ENCODE measurements at places on chromosomes 11 and 22. TPM values are rescaled to one million over a fixed set of nuclear protein-coding genes. Genes with fewer than 3 reads are reported as not detected.

The KDELR3 gene
- total RNA-seq: 16.8 TPM

DNA sequence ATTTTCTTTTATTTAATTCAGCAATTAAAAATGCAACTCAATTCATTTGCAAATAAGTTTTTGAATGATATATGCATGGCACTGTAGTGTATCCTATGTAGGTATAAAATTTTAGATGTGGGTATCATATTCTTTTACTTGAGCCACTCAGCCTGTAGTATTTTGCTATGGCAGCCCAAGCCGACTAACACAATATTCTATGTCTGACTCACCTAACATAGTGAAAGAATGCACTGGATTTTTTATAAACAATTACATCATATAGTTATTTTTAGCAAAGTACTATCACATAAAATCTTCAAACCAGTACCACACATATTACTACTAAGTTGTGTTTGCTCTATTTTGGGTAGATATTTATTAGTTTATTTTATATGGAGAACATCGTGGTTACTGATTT is 21.9 kb upstream of the GRIA4 start:
- no peak for DNase-seq

DNA sequence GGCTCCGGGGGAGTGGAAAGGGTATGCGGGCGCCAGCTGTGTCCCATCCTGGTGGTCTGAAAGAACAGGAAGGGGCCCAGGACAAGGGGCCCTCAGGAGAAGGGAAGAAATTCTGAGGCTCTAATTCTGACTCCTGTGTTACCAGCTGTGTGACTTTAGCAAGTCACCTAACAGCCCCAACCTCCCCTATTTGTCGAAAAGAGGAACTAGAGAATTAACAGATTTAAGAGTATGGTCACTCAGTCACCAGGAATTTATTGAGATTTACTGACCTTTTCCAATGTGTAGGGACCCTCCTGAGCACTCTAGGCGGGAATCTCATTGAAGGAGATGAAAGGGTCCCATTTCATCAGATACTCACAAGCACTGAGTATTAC is 14.6 kb downstream of the RPS6KA4 start:
- DNase-seq: no peak

DNA sequence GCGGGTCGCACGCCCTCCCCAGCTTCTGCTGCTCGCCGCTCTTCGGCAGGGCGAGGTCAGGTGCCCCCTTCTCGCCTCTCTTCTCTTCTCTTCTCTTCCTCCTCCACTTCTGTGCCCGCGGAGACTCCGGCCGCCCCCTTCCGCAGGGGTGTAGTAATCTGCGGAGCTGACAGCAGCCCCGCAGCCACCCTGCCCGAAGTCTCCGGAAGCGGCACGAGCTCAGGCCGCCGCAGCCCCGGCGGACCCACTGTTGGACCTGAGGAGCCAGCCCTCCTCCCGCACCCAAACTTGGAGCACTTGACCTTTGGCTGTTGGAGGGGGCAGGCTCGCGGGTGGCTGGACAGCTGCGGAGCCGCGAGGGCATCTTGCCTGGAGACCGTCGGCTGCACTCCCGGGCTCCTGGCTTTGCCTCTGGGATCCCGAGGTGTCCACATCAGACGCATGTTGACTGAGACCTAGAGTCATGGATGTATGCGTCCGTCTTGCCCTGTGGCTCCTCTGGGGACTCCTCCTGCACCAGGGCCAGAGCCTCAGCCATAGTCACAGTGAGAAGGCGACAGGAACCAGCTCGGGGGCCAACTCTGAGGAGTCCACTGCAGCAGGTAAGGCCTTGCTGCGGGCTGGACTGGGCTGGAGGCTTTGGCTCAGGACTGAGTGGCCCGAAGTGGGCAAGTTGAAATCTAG is 486 bp downstream of the STIM1 start:
- no peak for DNase-seq

GRCh38 chr11:66061268-66061667 is 8.8 kb upstream of the PACS1 start:
- DNase-seq: no peak

- no peak for DNase-seq
Measured at GRCh38 chr11:70174547-70175235, 28.4 kb upstream of the FADD start.

DNA sequence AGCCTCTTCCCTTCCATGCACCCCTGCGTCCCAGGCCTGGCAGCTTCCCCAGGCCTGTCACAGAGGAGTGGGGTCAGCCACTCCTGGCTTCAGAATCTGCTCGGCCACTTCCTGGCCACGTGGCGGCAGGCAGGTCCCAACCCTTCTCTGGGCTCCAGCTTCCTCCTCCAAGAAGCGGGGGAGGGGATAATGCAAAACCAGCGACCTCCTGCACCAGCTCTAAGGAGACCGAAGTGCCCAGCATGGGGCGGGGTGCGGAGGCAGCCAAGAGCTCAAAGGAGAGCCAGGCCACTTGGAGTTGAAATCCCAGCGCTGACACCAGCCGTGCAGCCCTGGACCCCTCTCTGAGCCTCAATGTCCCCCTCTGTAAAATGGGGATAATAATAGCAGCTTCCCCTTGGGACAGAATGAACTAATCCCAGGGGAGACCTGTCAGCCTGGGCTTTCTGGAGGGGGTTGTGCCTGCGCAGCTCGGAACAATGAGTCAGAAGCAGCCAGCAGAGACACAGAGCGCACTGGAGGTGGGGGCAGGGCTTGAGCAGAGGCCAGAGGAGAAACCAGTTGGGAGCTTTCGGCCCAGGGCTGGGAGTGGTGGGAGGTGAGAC is 22.8 kb upstream of the PICK1 start:
- DNase-seq: peak; percentile 57

The SLC1A2 gene
- 0.54 TPM for total RNA-seq

GRCh38 chr22:22376352-22376706 is 131.7 kb downstream of the VPREB1 start:
- DNase-seq: no peak

DNA sequence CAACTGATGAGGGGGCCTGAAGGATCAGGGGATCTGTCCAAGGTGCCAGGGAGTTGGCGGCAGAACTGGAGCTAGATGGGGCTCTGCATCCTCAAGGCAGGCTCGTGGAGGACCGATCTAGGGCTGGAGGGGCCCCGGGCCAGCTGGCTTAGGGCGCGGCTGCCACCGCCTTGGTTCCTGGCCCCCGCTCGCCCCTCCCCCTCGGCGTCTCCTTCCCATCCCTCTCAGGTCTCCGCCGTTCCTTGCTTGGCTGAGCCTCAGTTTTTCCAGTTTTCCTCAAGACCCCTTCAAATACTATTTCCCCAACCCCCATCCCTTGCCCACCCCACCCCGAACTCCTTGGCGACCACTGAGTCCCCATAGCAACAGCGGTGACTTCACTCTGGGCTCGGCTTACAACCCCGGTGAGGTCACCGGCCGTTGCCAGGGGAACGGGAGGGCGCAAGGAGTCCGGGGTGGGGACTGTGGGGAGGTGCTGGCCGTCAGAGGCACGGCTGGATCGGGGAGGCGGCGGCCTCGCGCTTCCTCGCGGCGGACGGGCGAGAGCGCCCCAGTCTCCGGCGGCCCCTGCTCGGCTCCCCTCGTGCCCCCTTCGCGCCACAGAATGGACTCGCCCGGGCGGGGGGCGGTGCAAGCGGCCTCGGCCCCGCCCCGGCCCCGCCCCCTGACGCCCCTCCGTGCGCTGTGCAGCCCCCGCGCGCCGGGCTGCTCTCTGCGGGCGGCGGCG is 7.5 kb downstream of the FREY1 start:
- peak; percentile 64 for DNase-seq

The COPB1 gene
- 88.8 TPM for total RNA-seq

DNA sequence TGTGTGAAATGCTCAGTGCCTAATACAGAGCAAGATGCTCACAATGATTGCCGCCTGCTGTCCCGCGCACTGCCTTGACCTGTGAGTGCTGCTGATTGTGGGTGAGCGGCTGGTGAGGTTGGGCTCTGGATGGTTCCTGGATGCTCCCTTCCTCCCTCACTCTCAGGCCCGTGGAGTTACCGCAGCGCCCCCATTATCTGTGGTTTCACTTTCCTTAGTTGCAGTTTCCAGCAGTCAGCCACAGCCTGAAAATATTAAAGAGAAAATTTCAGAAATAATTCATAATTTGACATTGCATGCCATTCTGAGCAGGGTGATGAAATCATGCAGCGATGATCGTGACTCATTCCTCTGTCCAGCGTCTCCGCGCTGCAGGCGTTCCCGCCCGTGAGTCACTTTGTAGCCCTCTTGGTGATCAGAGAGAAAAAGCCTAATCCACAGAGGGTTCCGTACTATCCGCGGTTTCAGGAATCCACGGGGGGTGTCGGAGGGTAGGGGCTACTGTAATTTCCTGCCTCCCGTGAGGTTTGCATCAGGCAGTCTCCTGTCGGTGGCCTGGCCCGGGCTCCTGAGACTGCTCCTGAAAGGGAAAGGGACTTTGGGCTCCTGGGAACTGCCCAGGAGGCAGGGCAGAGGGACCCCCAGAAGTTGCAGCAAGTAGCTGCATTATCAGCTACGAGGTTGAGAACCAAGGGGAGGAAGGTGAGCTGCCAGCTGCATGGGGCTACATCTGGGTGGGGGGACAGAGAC is 10.6 kb downstream of the RPL3 start:
- DNase-seq: no peak

DNA sequence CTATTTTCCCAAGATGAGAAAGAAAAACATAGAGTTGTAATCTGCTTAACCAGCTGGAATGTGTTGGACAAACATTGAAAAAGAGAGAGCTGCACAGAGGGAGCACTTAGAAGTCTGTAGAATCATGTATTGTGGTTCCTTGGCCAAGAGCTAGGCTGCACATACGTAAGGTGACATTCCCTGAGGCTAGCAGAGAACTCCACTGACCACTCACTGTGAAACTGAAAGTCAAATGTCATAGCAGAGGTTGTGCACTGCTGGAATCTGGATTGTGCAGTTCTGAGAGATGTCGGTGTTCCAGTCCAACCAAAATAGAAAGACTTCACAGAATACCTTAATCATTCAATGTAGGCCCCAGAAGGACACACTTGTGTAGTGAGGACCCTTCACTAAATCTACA is 772.8 kb upstream of the RAG2 start:
- no peak for DNase-seq

DNA sequence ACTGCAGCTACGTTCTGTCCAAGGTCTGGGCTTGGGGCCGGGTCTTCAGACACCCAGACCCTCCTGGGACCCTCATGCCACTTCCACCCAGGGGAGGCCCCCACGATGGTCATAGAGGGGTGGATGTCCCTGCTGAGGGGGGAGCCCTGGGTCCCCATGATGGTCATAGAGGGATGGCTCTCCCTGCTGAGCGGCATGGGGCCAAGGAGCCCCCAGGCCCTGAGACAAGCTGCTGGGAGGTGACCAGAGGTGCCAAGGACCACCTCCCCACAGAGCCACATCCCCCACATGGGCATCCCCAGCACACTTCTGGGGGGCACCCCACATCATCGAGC is 7.2 kb downstream of the MUC5B start:
- DNase-seq: no peak

The UCP3 gene
- 13.9 TPM for total RNA-seq

DNA sequence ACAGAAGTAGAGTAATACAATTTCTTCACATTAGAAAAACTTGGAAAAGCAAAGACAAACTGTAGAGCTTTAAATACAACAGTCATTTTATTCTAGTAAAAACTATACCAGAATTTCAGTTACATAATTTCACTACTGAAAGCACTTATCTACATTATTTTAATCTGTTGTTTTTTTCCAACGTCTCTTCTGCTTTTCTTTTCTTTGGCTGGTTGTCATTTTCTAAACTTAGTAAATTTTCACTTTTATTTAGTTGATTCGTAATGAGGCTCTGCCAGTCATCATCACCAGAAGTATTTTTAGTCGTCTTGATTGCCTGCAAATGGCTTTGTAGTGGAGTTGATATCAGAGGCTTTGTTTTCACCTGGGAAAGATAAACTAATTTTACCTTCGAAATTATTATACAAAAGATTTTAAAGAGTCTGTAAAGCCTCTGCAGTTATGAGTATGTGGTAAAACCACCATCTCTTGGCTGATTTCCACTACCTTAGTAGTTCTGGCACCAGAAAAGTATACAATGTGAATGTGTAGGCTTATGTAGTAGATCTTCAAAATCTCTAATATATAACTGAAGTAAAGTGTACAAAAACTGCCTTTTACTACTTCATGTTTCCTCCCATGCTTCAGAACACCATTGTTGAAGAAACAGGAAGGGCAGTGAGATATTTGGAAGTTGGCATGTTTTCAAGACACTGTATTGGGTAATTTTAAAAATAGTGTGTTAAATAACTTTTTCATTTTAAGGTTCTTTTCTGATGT is 19.2 kb downstream of the EIF3M start:
- DNase-seq: no peak

DNA sequence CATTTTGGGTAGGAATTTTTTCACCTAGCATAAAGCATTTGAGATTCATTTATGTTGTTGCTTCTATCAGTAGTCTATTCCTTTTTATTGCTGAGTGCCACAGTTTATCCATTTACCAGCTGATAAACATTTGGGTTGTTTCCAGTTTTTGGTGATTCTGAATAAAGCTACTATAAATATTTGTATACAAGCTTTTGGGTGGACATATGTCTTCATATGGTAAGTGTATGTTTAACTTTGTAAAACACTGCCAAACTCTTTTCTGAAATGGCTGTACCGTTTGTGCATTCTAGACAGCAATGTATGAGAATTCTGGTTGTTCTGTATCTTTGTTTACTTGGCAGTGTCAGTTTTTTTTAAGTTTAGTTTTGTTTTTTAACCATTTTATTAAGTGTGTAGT is 16.9 kb downstream of the USP47 start:
- no peak for DNase-seq

GRCh38 chr11:27621405-27622161 is 78.7 kb downstream of the BDNF start:
- no peak for DNase-seq

- no peak for DNase-seq
Measured at GRCh38 chr11:65789230-65790103, 2.6 kb downstream of the OVOL1 start.

DNA sequence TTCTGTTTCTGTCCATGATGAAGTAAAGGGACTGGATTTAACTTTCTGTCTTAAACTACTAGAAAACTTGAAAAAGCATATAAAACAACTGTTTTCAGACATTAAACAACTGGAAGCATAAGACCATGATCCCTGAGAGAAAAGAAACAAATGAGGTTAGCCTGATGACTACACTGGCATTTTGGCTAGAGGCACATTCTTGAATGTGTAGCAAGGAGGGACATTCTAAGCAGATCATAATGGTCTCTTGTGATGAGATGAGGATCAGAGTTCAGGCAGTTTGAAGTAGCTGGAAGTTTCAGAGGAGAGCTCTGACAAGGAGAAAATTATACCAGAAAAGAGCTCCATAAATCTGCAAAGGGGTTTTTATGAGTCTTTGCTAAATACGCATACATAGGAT is 75.4 kb downstream of the AASDHPPT start:
- no peak for DNase-seq

GRCh38 chr11:5291207-5291838 is 10.4 kb downstream of the OR51B4 start:
- no peak for DNase-seq

GRCh38 chr11:60910281-60910687 is 3.7 kb upstream of the TMEM109 start:
- no peak for DNase-seq

The KRTAP5-1 gene
- total RNA-seq: not detected

- DNase-seq: no peak
Measured at GRCh38 chr22:24205438-24206195, 24.3 kb downstream of the SUSD2 start.
